Activated T-cell treated with anti-CD3 and anti-CD28 coated beads, Interleukin-2, amount 50 U/mL, for 4 hours (primary cell): ENCODE measurements at places on chromosomes 4 and X. TPM values are rescaled to one million over a fixed set of nuclear protein-coding genes. Genes with fewer than 3 reads are reported as not detected.

The GPR143 gene
- not detected for total RNA-seq

The FHL1 gene
- 13.1 TPM for total RNA-seq

- DNase-seq: no peak
Observed at GRCh38 chrX:152927858-152928760, 30.2 kb downstream of the ZNF185 start.

The BRS3 gene
- total RNA-seq: not detected

The CXCR3 gene
- total RNA-seq: 44.9 TPM

The ARHGAP24 gene
- 0.46 TPM for total RNA-seq

The FAAH2 gene
- total RNA-seq: 1.9 TPM

DNA sequence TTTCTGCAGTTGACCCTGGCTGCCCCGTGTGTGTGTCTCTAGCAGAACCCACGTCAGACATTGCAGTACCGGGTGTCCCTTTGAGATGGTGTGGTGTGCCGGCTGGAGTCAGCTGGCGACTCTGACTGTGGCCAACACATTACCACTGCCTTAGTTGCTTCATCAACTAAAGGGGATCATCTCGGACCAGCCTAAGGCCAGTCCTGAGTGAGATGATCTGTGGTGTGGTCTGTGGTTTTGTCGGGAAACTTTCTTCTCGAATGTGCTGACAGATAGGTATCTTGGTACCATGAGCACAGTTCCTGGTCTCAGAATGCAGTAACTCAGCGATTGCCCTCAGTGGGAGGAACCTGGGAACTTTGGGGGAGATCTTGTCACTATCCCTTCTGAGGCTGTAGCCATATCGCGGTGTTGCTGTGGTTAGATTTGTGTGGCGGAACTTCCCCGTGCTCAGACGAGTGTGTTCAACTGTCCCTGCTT, 15.8 kb downstream of the TBC1D14 start:
- no peak for DNase-seq

- DNase-seq: no peak
Observed at GRCh38 chr4:6499238-6499600, 26.8 kb upstream of the PPP2R2C start.

DNA sequence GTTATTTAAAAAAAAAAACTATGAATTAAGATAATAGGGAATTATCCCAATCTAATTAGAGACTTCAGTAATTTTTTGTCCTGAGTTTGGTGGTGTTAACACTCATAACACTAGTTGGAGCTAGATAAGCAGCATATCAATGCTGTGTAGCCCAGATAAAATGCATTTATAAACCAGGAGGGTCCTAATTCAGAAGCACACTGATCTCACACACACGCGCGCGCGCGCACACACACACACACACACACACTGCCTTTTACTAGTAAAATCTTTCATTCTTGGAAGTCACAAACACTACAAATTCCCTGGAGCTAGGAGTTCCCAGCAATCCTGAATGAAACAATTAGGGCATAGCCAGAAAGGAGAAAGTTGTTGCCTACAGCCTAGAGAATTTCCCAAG, 3.2 kb downstream of the UNC5C start:
- no peak for DNase-seq
